SHP77 treated with DMSO at 0.1 percent for 48 hours (cell line): ENCODE measurements at places on chromosomes 4 and X.

GRCh38 chr4:112036886-112037285 is 108.4 kb upstream of the FAM241A start:
- DNase-seq = no peak

- DNase-seq = no peak
These were observed 909.4 kb downstream of the FSTL5 start for GRCh38 chr4:161254375-161254774.

- no peak for DNase-seq
These were observed 43.3 kb upstream of the AGA start for GRCh38 chr4:177485528-177485927.

GRCh38 chrX:68919707-68920106 is 90.9 kb downstream of the EFNB1 start:
- no peak for DNase-seq

GRCh38 chrX:81556880-81557279 is 355.0 kb downstream of the SH3BGRL start:
- DNase-seq = no peak

DNA sequence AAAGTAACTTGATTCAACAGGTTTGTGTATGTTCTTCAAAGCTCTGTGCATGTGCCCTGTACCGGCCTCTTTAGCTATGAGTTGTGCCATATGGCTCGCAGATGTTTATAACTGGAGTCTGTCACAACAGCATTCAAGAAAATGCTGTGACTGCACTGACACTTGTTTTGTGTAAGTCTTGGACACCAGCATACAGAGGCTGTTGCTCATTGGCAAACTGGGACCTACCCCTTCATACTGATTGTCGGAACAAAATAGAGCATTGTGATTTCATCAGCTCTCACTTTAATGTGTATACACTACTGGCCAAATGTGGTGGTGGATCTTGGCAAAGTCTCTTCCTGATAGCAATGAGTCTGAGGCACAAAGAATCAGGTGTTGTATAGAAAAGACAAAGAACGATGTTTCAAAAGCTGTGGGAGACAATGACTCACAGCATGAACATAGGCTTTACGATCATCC is 133.9 kb downstream of the EGF start:
- no peak for DNase-seq

- DNase-seq = no peak
These were observed 1.2 kb upstream of the TRPC5 start for GRCh38 chrX:112083624-112084326.

DNA sequence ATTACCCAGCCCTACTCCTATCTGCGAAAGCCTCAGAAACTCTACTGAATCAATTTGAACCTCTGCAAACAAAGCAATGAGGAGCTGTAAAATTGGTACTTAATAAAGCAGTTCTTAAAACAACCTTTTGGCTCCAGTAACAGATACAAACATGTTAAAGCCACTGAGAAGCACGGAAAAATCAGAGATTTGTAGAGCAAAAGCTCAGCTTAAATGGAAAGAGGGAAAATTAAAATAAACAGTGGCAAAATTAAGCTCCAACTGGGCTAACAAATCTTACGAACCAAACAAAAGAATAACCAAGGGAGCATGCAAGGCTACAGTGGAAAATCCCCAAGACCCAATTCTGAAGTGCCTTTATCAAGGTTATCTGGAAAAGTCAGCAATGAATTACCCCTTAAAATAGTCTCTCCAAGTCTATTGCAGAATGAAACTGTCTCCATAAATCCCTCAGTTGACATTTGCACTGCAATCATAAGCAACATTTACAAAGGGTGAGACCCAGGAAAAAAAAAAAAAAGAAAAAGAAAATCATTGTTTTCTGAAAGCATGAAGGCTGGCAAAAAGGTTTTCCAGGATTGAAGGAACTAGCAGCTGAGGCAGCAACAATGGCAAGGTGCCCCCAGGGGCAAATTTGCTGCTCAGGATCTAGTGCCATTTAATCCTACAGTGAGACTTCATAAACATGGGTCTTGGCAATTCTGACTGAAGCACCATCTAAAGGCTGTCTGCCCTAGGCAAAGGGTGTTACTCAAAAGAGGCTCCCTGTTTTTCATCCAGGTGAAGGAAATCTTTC is 40.1 kb downstream of the USP46 start:
- DNase-seq = no peak

- no peak for DNase-seq
These were observed 347.4 kb downstream of the BCOR start for GRCh38 chrX:39750256-39750790.

GRCh38 chrX:45527834-45528233 is 327.2 kb upstream of the DIPK2B start:
- no peak for DNase-seq

DNA sequence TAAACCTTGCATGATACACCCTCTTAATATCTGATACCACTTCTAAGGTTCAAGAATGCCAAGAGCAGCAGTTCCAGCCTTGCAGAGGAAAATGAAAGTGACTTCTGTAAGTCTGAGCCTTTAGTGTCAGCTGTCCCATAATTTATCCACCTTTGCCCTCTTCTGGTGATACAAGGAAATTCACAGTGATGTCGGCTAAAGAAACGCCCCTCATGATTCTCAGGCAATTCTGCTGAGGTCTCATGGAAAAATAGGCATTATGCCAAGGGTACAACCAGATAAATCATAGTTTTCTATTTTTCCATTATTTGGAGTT is 172.2 kb upstream of the CXCL13 start:
- peak; percentile 31 for DNase-seq

DNA sequence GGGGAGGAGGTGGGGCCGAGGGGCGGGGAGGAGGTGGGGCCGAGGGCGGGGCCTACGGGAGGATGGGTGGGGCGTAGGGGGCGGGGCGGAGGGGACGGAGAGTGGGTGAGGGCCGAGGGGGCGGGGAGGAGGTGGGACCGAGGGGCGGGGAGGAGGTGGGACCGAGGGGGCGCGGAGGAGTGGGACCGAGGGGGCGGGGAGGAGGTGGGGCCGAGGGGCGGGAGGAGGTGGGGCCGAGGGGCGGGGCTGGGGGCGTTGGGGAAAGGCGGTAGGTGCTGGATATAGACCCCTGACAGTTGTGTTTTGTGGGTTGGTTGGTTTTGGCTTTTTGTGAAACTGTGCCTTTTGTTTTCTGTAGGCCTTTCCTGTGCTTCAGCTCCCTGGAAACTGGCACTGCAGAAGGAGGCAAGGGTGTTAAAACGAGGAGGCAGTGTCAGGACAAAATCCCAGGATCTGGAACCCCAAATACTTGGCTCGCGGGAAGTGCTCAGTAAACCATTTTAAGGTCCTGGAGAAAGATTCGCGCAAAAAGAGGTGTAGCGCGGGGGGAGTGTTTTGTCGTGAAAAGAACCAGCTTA is 580 bp upstream of the MMGT1 start:
- DNase-seq = no peak

GRCh38 chr4:142282870-142283431 is 563.1 kb downstream of the INPP4B start:
- no peak for DNase-seq

DNA sequence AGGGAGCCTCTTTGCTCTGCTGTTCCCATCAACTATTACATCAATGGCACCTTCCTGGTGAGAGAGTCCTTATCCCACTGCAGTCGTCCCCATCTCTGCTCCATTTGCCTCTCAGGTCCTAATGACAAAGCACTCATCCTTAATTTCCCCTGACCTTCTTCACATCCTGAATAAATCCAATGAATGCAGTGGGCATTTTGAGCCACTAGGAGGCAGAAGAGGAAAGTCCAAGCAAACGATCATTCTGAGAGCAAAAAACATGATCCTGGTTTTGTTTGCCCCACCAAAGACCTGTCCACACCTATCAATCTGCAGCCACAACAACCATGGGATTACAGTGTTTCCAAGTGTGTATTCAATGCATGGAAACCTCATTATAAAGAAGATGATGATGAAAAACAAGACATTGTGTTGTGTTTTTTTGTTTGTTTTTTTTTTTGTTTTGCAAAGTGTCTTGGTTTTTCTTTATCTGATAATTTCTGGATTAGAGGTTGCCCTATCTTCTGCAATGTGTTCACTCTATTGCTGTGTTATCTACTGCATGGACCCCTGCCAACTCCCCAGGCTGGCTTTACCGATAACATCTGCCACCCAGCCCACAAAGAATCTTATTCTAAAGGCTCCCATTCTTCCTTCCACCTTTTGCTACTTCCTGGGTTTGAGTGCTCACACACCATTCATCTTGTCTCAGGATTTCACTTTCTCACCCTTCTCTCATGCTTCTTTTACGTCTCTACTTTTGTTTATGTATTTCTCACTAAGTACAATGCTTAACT is 207.2 kb downstream of the NLGN4X start:
- no peak for DNase-seq

DNA sequence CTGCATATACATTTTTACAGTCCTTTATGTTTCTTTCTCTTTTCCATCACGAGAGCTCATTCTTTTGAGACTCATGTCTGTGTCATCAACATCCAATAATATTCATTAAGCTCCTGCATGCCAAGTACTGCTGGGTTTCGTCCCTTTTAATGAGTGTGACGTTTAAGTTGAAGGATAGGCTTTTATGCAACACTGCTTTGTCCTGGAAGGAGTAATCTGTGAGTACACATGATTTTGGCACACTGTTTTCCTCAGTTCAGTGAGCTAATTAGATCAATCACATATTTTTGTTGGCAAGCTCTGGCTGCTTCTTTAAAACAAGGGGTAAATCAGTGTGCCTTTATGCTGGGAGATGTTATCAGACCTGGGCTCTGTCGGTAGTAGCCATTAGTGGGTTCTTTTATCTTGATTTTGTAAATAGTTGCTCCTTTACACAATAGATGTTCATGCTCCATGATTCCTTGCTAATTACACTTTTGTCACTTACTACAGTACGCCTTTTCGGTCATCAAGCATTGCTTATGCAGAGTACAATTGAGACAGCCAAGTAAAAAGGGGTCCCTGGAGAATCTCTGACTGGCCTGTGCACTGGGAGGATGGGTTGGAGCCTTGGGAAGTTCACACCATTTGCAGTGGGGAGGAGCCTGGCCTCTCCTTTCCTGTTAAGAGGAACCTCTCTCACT is 132.6 kb downstream of the FHIP1A start:
- DNase-seq = no peak

DNA sequence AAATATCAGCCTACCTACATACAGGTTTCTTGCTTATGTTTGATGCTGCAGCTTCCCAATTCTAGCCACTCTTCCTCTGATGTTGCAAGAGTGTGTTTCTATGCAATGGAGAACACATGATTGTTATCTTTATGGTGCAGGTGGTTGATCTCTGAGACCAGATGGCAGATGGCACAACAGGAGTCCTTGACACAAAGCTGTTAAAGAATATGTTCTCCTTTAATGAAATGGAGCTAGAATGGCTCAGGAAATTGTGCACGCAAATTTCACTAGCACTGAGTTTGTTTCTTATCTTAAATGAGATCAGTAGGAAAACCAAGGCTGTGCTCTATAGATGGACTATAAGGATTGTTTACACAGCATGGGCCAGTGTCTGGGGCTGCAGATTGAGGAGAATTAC is 29.9 kb upstream of the TTC29 start:
- peak; percentile 35 for DNase-seq

- no peak for DNase-seq
These were observed 26.2 kb downstream of the MTM1 start for GRCh38 chrX:150594584-150594983.

DNA sequence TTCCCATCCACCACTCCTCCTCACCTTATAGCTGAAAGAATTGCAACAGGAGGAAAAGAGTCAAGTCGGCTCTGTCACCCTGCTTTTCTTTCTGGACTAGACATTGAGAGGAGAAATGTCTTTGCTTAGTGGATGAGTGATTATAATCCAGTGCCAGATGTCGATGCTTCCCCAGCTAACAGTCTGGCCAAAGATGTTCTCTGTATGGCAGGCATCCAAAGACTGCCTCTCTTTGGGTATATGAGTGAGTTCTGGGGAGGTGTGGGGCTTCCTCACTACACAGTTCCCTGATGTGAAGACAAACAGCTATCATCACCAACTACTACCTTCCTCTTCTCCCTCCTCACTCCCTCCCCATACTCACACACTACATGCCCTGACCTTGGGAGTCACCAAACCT is 90.9 kb downstream of the COMMD8 start:
- DNase-seq = no peak

- no peak for DNase-seq
These were observed 218.4 kb upstream of the HCCS start for GRCh38 chrX:10892621-10893225.

- DNase-seq = no peak
These were observed 22.8 kb downstream of the VSIG4 start for GRCh38 chrX:66016905-66017658.

DNA sequence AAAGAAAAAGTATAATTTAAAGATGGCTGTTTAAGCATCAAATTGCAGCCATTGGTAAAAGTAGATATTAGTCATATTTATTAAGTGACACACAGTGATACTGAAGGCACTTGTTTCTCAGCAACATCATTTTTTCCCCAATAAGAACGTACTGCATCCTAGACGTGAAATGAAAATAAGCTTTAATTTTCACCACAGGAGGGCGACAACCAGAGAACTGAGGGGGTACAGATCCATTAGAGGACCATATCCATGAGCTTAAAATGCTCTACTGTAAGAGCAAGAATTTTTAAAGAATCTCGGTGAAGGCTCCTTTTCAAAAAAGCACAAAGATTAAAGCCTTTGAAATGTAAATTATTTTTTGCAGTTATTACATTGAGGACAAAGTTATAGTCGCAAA is 33.4 kb downstream of the FRG1 start:
- DNase-seq = no peak

GRCh38 chrX:66914080-66914479 is 275.2 kb upstream of the EDA2R start:
- no peak for DNase-seq

DNA sequence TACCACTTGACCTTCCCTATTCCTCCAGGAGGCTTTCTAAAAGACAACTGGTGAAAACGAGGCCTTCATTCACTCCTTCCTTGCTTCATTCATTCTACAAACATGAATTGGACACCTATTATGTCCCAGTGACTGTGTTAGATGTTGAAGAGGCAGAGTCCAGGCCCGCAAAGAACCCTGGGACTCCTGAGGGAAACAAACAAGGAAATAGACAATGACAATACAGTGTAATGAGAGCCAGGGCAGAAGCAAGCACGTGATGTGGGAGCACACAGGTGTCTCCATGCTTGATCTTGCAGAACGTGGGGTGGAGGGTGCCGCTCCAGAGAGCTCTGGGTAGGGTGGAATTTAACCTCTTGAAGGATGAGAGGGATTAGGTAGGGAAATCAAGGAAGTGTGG is 137.6 kb upstream of the KLF3 start:
- no peak for DNase-seq

- DNase-seq = no peak
These were observed 559.6 kb downstream of the SPRY1 start for GRCh38 chr4:123956204-123956603.

- DNase-seq = no peak
These were observed 27.5 kb downstream of the OR13H1 start for GRCh38 chrX:131571348-131571747.

DNA sequence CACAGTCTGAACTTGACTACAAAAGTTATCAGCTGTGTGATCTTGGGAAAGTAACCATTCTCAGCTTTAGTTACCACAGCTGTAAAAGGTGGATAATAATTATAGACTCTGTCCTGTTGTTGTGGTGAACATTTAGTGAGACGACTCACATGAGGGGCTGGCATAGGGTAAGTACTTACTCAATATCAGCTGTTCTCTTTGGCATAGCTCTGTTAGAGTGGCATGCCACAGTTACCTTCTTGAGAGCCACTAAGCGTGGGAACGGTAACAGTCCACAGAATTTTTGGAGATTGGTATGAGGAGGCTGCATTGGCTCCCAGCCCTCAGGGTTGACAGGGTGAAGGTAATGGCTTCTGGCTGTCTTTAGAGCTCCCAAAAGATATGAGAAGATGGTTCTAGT is 13.2 kb upstream of the HAND2 start:
- DNase-seq = no peak

- no peak for DNase-seq
These were observed 105.8 kb upstream of the NWD2 start for GRCh38 chr4:37138789-37139188.
